ENCODE measurements at places on chromosomes 2 and 18.
A peak's percentile ranks its signal among the peaks of the same experiment; 100 is the strongest.

DNA sequence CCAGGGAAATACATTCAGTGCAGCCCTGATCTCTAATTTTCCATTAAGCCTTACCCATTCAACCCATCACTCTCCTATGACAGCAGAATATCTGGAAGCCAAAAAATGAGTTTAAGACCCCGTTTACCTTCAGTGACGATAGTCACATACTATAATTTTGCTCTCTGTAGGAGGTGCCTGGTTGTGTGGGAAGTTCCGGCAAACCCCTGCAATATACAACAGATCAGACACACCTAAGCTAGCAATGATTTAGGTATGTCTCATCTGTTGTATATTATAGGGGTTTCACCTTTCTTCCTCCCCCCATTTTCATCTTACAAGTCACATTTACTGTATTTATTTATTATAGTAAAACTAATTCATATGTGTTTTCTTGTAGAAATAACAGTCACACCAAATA lies 101.7 kb downstream of the DOCK10 start:
- no peak for DNase-seq

DNA sequence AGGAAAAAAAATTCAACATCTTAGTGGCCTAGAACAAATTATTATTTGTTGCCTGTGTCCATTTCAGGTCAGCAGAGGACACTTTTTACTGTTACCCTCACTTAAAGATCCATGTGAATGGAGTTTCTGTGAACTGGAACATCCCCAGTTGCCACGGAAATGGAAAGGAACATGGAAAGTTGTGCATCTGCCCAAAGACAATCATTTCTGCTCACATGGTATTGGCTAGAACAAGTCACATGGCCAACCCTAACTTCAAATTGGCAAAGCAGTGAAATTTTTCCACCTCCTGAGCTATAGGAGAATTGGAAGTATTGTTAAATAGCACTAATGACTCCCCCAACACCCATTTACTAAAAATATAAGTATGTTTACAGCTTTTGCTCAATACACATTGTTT lies 71.2 kb upstream of the CCBE1 start:
- no peak for DNase-seq

GRCh38 chr2:151258121-151258520 lies 3.5 kb downstream of the RBM43 start:
- DNase-seq: peak; percentile 80

- no peak for DNase-seq
These were observed 28.6 kb upstream of the TRIB2 start for GRCh38 chr2:12688091-12688490.

DNA sequence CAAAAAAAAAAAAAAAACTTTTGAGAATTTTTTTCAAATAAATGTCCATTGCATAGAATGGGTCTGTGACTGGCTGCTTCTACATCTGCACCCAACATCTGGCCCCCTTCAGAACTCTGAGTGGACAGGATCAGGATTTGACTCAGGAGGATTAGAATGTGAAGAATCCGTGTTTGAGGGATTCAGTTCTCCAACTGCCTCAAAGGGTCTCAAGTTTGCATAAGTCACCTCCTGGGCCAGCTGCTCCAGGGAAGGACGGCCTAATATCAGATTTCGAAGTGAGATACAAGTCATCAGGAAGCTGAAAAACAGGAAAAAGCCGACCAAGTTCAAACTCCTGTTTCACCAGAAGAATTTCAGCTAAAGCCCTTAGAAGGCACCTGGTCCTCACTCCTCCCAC lies 10.9 kb downstream of the MAT2A start:
- DNase-seq: peak; percentile 96

DNA sequence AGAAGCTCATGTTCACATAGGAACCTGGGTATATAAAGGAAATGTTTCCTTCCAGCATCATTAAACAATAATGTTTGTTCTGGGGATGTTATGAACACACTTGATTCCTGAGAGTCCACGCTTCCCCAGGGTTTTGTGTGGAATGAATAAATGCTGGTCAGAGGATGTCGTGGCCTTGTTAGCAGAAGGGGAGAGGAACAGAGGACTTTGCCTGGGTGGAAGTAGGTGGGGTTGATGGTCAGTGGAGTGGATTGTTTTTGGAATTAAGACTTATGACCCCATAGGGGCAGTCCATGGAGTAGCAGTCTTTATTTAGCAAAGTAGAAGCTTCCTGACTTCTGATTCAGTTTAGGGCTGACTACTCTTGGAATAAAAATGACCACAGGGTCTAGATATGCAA lies 139.6 kb downstream of the MYO1B start:
- DNase-seq: no peak

GRCh38 chr18:48422947-48423378 lies 13.8 kb upstream of the ZBTB7C start:
- DNase-seq: no peak

GRCh38 chr2:218152777-218153176 lies 14.0 kb downstream of the CXCR1 start:
- no peak for DNase-seq

DNA sequence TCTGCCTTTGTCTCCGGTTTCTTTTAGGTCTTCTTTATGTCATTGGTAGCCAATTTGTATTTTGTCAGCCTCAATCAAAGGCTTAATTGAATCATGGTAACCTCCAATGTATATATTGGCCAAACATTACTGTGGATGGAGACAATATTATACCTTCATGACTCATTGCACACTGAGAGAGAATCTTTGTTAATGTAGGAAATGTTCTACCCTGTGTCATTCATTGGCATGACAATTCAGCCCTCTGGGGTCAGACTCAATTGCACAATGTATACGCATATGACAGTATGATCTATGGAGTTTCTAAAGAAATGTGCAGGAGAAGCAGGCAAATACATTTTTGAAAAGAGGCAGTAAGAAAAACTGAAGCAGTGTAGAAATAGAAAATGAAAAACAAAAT lies 162.6 kb downstream of the PDE11A start:
- DNase-seq: no peak

- DNase-seq: no peak
These were observed 226.7 kb upstream of the MC4R start for GRCh38 chr18:60599267-60599666.

- DNase-seq: no peak
These were observed 135.0 kb downstream of the ALK start for GRCh38 chr2:29786361-29786760.

DNA sequence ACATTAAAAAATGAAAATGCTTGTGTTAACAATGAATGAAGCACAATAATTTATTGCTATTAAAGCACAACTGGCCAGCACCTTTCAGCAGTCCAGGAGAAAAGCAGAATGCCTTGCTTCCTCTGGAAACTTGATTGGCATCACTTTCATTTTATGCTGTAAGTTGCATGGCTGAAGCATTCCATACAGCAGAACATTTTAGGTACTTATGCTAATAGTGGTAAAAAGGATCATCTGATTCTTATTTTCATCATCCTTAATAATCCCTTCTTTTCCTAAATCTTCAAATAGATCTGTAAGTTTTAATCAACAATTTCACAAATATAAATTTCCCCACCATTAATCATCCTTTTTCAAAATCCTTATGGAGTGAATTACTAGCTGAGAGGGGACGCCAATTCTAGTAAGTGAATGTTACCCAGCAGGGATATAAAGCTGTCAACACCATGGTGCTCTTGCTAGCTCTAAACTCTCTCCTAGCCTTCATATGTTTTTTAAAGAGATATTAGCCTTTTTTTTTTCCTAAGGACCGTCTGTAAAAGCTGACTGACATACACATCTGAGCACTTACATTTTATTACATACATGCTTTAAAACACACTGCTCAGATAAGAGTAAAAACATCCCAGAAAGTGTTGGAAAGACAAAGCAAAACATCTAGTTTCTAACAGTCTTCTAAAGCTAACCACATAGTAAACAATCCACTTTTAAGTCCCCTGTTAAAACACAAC lies 5.3 kb downstream of the SATB2 start:
- DNase-seq: no peak

DNA sequence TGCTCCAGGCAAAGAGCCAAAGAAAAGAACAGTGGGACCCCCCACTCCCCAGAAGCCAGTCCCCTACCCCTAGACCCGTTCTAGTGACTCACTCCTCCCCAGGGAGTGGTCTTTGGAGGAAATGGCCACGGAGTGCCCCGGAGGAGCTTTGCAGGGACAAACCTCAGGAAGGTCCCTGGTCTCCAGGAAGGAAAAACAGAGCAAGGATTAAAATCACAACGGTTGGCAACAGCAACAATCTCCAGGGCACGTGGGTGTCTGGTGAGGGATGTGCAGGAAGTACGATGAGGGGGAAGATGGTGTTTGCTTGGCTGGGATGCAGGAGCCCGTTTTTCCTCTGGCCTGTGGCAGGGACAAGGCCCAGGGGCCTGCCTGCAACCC lies 135.0 kb downstream of the SMAD2 start:
- DNase-seq: no peak
